ENCODE measurements at places on chromosomes 13 and 19. TPM values are rescaled to one million over a fixed set of nuclear protein-coding genes. Genes with fewer than 3 reads are reported as not detected.

SPIB gene
- total RNA-seq = not detected

IGFL1 gene
- total RNA-seq = not detected

CEACAM16 gene
- total RNA-seq = not detected

ETHE1 gene
- total RNA-seq = 28.8 TPM

KLF1 gene
- total RNA-seq = not detected

C19orf38 gene
- total RNA-seq = 0.58 TPM

NAPSA gene
- total RNA-seq = 2.2 TPM

GRCh38 chr13:93788456-93788855 lies 561.8 kb downstream of the GPC6 start:
- DNase-seq = no peak

DNA sequence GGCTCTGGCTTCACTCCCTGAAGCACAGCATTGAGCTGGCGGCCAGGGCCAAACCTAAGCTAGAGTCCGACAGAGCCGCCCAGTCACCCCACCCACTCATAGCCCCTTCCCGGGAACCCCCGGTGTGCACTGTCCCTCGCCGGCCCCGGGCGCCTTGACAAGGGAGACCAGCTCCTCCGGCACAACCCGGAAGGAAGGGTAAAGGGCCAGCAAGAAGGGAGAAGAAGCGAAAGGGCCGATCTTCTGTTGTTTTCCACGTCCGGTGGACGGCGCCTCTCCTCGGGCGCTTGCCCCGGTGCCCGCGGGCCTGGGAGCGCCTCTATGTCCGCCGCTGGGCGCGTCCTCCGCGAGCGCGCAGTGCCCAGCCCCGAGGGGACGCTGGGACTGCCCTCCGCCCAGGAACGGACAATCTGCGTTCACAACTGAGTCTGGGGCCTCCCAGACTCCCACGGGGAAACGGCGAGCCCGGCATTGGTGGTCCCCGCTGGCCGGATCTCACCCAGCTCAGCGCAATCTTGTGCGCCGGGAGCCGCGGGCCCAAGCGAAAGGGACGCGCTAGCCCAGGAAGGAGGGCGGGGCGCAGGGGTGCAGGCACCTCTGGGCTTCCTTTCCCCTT lies 172.5 kb upstream of the MIR17HG start:
- DNase-seq = no peak

DNA sequence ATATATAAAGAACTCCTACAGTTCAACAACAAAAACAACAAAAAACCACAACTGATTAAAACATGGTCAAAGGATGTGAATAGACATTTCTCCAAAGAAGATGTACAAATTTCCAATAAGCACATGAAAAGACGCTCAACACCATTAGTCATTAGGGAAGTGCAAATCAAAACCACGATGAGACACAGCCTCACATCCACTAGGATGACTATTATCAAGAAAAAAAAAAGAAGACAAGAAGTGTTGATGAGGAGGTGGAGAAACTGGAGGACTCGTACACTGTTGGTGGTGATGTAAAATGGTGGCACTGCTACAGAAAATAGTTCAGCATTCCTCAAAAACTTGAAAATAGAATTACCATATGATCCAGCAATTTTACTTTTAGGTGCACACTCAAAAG lies 61.0 kb upstream of the SOX1 start:
- no peak for DNase-seq

- no peak for DNase-seq
These were observed 2.0 kb upstream of the SELENOV start for GRCh38 chr19:39512988-39513387.

DNA sequence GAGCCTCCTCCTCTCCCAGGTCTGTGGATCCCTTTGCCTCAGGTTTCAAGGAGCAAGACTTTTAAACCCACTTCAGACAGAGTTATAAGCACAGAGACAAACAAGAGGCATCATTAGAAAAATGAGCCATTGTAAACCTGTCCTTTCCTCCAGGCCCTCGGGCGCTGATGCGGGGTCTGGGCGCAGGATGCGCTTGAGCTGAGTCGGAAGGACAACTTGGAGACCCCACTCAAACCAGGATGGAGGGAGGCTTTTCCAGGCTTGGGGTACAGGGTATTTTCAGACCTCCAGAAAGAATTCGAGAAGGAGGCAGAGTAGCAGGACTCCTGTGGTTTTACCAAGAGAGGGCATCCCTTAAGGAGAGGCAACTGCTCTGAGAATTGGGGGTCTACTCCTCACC lies 155.6 kb downstream of the NUFIP1 start:
- DNase-seq = no peak

DNA sequence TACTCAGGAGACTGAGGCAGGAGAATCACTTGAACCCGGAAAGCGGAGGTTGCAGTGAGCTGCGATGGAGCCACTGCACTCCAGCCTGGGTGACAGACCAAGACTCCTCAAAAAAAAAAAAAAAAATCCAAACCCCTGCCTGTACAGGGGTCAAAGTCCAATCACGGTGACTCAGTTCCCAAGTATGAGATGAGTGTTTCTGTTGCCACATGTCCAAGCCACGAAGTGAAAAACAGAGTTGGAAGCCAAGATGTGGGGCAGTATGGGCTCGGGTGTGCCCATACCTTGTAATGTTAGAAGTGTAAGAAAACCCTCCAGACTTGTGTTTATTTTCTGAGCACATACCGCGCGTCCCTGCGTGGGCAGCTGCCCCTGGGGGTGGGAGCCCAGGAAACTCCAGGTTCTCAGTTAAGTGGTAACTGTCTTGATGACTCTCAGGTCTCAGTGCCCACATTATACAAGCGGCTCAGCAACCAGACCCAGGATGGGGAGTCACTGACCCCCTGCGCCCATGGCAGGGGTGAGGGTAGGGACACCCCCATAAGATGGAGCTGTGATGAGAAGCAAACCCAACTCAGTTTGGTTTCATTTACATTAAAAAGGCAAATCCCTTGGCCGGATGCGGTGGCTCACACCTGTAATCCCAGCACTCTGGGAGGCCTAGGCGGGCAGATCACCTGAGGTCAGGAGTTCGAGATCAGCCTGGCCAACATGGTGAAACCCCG lies 1.2 kb upstream of the GPX4 start:
- DNase-seq = no peak

DNA sequence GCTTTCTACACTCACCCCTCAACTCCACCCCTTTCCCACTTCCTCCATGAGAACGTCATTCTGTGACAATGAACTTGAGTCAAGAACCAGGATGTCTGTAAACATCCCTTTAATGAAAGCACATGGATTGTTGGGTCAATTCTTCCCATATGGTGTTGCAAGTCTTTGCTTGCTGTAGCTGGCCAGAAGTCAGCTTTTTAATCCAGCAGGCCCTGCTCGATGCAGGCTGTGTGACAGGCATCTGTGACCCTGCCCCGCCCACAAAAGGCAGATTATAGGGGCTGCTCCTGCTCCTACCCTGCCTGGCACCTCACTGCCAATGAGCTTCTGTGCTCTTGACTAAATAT lies 78.0 kb downstream of the STARD13 start:
- peak; percentile 42 for DNase-seq

DNA sequence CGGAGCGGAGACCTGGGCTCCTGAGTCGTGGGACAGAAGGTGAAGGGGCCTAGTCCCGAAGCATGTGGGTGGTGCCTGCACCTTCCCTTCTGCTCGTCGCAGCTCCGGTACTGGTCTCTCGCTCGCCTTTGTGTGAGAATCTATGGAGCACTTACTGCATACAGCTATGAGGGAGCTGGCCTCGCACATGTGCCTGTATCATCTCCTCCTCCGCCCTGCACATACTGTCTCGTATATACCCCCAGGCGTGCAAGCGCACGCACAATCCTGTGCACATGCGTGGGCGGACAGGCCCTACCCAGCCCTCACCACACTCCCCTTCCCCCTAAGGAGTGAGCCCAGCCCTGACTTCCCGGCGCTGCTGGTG lies 8.7 kb downstream of the PIK3R2 start:
- DNase-seq = peak; percentile 60

DNA sequence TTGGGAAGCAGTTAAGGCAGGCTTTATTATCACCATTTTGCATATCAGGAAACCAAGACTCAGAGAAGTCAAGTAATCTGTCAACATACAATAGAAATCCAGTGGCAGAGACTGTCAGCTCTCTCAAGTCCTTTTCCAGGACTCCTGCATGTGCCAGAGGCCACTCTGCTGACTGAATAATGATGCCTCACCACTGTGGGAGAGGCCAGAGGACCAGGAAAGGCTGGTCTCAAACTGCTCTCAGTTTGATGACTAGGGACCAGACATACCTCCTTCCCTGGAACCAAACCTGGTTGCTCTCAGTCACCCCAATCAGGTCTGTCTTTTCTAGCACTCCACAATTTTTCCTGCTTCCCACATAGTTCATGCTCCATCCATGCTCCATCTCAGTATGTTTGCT lies 8.0 kb downstream of the RNASEH2B start:
- no peak for DNase-seq

DNA sequence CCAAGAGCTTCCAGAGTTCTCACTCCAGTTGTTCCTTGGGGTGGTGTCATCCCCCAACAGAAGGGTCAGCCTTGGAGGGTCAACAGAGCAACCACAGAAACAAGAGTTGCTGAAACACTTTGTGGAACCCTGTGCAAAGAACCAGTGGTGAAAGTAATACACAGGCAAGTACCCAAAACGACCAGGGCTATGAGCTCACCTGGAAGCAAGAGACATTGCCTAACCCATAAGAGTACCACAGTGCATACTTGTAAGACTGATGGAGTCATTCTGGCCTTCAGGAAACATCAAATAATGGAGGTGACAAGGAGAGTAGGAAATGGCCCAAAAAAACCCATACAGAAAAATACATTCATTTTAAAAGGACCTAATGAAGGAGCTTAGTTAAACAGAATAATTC lies 184.3 kb upstream of the TSC22D1 start:
- DNase-seq = no peak
